CD14-positive monocyte (primary cell): ENCODE measurements at places on chromosomes 7 and 10.
A peak's percentile ranks its signal among the peaks of the same experiment; 100 is the strongest.

- no peak for DNase-seq
Measured at GRCh38 chr7:110448918-110449317, 642.0 kb upstream of the LRRN3 start.

GRCh38 chr7:138903186-138903820, 77.9 kb downstream of the KIAA1549 start:
- DNase-seq, result no peak

DNA sequence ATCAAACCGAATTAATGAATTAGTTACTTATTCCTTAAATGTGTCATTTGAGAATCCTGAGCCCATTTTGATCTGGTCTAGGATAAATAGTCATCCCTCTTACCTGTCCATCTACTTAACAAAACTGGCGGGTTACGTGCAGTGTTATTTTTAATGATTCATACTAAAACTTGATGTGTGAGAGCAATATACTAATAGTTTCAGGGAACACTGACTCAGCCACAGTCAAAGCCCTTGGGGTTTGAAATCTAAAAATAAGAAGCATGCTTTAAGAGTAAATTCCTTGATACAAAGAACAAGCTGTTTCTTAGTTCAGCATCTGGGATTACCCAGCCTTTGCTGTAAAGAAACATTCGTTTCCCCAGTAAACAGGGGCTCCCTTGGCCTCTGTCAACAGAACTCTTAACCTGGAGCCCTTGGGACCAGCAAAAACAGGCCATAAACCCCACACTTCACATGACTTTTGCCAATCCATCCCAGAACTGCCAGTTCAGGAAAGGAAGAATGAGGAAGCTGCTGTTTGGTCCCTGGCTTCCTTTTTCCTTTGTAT, 370.6 kb upstream of the IGFBP3 start:
- DNase-seq, result no peak

DNA sequence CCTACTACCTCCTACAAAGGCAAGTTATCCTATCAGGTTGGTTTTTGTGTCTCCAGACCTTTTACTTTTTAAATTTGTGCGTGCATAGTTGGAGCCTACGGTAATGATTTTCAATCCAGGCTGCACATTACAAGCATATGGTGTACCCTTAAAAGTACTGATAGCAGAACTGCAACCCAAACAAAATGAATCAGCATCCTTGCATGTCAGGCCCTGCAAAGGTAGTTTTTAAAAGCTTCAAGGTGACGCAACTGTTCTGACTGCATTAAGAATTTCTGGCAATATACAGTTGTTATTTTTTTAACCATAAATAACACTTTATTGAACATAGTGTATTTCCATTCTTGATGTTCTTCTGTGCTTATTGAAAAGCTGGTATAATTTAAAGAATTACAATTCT, 28.9 kb downstream of the GNAT3 start:
- no peak for DNase-seq

GRCh38 chr7:130951303-130951975, 217.4 kb upstream of the KLF14 start:
- no peak for DNase-seq

GRCh38 chr7:149586646-149587645, 89.3 kb upstream of the ZNF746 start:
- DNase-seq, result no peak

- DNase-seq, result no peak
Measured at GRCh38 chr7:81883801-81884393, 114.0 kb upstream of the HGF start.

- no peak for DNase-seq
Measured at GRCh38 chr10:77398986-77399755, 238.4 kb downstream of the KCNMA1 start.

- no peak for DNase-seq
Measured at GRCh38 chr7:45459476-45459875, 114.7 kb upstream of the ADCY1 start.

- no peak for DNase-seq
Measured at GRCh38 chr10:71856619-71857018, 5.6 kb upstream of the PSAP start.

GRCh38 chr10:132927824-132928223, 14.5 kb downstream of the CFAP46 start:
- no peak for DNase-seq

DNA sequence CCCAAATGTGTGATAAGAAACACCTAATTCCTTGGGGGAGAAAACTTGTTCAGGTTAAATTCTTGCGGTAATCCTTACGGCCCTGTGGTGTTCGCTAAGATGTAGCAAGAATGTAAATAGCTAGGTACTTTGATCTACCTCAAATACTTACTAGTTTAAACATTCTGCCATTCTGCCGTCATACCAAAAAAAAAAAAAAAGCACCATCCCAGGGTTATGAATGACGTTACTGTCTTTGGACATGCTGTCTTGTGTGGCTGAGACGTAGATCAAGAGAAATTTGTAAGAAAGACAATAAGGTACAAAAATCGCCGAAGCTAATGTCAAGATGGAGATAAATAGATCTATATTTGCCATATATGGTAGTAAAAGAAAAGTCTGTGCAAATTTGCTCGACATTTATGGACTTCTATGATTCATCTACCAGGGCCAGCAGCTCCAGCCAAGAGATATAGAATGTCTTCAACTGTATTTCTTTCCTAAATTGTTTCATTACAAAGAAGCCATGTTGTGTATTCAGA, 195.6 kb downstream of the CUX1 start:
- no peak for DNase-seq

DNA sequence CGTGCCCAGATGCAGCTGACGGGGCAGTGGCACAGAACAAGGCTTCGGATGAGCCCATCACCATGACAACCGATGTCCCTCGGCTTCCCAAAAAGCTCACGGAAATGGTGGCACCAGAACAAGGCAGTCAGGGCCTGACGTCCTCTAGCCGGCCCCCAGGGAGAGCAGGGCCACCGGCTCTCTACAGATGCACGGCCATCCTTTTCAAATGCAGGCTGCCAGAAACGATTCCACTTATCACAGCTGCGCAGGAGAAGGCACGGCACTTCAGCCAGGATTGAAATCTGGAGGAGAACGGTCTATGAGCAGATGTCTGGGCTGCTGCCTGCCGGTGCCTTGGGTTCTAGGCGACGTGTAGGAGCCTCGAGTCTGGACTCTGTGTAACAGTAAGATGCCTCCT, 223.8 kb downstream of the ZMYND11 start:
- no peak for DNase-seq

DNA sequence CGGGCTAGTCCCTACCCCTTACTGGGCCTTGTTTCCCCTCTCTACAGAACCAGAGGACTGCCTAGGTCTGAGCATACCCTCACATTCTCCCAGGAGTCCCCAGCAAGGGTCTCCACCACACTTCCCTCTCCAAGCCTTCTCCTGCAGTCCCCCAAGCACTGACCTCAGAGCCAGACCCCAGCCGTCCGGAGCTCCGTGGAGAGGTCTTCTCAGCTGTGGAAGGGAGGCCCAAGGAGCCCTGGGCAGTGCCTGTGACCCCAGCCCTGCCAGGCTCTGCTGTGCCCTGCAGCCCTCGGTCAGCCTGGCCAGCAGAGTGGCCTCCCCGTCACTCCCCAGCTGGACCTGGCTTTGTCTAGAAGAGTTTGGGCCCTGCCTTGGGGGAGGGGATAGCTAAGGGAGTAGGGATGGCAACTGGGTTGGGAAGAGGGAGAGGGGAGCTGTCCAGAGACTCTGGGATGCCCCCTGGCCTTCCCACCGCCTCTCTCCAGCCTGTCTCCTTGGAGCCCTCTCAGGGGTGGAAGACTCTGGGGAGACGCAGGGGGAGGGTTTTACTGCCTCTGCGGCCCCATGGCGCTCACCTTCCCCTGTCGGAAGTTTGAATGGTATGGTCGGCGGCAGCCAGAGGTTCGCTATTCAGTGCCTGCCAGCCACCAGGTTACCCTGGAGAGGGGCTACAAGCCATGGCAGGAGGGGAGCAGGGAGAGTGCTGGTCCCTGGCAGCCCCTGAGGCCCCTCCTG, at the start of gene C10orf105:
Gene C10orf105, minus strand, starts transcription at position 315 of the 738 bp plus-strand sequence. CDS start 3,441 bp downstream, outside the sequence.
- DNase-seq, result no peak

DNA sequence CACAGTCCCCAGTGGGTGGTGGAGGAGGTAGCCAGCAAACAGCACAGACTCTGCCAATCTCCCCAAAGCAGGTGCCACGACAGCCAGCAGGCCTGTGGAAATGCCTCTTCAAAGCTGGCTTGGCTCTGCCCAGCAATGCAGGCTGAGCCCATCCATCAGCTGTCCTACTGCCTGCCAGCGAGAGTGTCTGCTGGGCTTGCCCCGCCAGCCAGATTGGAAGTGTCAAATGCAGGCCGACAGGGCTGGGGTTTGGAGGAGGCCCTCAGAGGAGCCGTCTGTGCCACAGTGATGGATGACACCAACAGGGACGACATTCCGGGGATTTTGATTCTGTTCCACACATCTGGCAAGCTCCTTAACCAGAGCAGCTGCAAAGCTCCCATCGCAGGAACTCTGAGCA, 16.7 kb downstream of the HABP2 start:
- no peak for DNase-seq

DNA sequence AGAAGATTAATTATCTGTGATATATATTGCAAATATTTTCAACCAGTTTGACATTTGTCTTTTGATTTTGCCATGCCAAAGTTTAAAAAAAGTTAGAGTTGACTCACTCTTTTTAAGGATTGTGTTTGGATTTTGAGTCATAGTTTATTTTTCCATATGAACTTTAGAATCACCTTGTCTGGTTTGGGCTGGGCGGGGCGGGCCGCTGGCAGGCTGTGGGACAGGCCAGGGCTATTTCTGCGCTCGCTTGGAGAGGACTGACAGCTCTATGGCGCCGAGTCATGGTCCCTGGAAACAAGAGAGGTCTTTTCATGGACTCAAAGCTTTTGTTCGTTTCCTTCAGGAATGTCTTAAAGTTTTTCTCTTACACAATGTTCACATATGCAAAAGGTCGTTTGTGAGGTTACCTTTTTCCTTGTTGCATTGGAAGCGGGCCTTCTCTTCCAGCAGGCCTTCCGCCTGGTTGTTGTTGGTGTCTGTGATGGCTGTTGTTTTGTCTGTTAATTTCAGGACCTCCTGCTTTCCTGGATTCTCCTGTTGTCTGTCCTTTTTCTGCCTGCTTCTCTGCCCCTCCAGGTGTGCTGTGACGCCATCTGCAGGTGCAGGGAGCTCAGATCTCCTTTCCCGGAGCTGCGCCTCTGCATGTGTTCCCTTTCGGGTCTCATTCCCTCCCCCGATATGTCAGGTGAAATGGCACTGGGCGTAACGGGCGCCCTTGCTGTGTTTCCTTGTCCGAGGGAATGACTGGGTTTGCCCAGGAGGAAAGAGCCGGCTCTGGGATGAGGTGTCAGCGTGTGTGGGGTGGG, 53.8 kb downstream of the INPP5A start:
- no peak for DNase-seq

GRCh38 chr7:1961701-1962276, 271.0 kb downstream of the MAD1L1 start:
- peak; percentile 36 for DNase-seq

- DNase-seq, result peak; percentile 97
Measured at GRCh38 chr7:48084727-48085432, 4.2 kb upstream of the UPP1 start.

GRCh38 chr10:81135851-81136250, 598.1 kb downstream of the SH2D4B start:
- no peak for DNase-seq

- no peak for DNase-seq
Measured at GRCh38 chr10:110061687-110062086, 53.9 kb downstream of the ADD3 start.

- no peak for DNase-seq
Measured at GRCh38 chr10:122286867-122287266, 15.8 kb downstream of the BTBD16 start.

GRCh38 chr7:130009848-130010688, 41.1 kb downstream of the ZC3HC1 start:
- DNase-seq, result peak; percentile 86

GRCh38 chr7:44077681-44078091, 4.6 kb downstream of the POLM start:
- DNase-seq, result no peak

DNA sequence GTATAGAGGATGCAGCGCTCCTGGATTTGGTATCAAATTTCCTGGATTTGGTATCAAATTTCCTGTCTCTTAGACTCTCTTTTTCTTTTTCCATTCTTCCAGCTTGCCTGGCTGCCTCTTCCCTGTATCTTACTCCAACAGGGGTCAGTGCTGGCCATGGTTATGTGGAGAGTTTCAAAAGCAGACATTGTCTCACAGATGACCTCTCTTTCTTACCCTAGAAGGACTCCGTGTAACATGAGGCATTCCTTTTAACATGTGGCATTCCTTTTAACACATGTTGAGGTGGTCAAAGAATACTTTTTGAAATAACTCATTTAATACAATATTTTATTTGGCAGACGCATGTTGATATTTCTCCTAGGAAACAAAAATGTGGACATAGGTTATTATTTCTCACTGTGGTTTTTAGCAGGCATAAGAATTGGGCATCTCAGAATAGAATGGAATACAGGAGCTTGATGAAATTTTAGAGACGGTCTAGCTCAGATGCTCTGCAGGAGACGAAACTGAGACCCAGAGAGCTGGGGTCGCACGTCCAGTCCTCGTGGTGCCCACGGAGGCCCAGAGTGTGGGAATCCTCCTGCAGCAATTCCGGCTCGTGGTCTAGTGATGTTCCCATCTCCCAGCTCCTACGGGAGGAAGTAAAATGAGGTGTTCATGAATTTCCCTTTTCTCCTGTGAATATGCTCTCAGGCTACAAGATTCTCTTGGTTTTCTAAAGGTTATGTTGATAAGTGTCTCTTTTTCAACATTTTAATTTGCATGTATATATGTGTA, 59.6 kb upstream of the PITRM1 start:
- no peak for DNase-seq

DNA sequence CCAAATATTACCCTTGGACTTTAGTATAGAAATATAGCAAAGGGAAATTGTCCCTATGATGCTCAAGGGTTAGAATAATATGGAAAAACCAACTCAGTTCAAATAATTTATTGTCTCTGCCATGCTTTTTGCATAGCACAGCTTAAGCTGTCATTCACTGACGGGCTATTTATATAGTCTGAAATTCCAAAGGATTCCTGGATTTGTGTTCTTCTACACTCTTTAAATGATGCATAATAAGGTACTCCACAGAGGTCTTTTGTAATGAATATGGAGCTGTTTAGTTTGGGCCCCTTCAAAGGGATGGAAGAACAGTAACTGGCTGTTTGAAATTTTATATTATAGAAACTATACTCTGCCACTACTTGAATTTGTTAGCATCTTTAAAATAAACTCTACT, 276.6 kb upstream of the FERD3L start:
- no peak for DNase-seq

DNA sequence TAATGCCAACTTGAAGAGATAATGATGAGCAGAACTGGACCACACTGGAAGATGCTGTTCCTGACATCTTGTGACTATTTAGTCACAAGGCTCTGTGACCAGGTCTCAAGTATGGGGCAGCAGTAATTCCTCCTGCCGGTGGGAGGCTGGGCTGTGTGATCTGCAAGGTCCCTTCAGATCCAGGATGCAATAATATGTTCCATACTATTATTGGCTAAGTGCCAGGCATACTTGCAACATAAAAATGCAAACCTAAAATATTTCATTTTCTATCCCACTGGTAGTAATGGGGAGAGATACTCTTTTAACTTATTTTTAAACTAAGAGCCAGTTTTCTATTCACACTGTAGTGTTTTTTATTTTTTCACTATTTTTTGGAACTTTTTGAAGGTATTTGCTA, 171.5 kb downstream of the CYP26A1 start:
- no peak for DNase-seq

- DNase-seq, result no peak
Measured at GRCh38 chr7:136050462-136050847, 73.3 kb upstream of the MTPN start.

GRCh38 chr7:80385508-80385907, 126.4 kb downstream of the GNAT3 start:
- DNase-seq, result no peak
